ENCODE measurements at places on chromosomes 4 and X.

DNA sequence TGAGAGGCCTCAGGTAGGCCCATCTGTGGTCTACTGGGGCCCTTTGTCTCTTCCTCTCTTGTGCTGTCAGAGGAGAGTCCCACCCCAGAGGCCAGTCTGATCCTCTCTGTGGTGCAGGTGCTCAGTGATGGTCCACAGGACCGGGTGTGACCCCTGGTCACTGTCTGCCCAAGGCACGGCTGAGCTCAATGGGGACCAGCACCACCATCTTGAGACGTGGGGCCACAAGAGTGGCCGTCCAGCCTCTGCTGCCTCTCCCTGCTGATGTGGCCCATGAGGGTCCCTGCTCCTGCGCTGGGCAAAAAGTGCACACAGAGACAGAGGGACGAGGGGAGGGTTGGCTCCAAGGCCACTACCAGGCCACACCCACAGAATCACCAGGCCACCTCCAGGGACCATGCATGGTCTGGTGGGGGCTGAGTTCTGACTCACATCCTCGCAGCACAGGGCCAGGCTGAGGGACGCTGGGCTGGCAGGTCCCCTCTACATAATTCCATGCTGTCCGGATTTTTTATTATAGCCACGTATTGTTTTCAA, 88.3 kb downstream of the FAM53A start:
- no peak for DNase-seq

DNA sequence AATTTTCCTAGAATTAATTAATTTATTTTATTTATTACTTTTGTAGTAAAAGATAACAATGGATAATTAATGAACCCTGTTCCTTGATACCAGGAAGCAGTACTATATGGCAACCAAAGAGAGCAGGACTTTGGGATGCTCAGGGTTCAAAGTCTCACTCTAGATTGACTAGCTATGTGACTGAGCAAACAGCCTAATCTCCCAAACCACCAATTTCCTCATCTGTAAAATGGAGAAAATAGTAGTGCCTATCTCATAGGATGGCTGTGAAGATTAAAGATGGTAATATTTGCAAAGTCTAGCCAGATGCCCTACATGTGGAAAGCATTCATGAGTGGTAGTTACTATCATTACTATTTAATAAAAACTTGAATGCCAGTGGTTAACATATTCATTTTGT, 97.6 kb downstream of the PRDM5 start:
- no peak for DNase-seq

- no peak for DNase-seq
These were observed 262.5 kb upstream of the PCDH18 start for GRCh38 chr4:137794764-137795254.

DNA sequence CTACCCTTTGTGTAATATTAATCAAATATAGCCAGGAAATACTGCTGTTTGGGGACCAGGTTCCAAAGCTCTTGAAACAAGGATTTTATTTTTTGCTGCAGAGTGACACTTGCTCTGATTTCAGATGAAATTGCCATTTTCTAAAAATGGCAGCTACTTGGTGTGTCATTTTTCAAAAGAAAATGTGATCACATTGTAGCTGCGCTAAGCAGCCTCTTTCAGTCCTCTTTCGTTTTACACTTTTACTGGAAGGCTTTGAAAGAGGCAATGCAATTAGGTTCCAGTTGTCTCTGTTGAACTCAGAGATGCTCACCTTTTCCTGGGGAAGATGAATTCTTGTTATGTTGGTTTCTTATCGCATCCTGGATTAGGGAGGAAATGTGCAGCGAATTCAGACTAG, 85.1 kb downstream of the CT47B1 start:
- no peak for DNase-seq

- no peak for DNase-seq
These were observed at the start of gene RTL3 for GRCh38 chrX:78658845-78659744. Gene RTL3, minus strand, starts transcription at chrX:78659328. Its CDS starts 908 bp downstream, at chrX:78658420.

GRCh38 chr4:55016131-55016530, 109.3 kb downstream of the KDR start:
- no peak for DNase-seq

- DNase-seq, result no peak
These were observed 509.3 kb downstream of the CENPC start for GRCh38 chr4:67035986-67036385.

DNA sequence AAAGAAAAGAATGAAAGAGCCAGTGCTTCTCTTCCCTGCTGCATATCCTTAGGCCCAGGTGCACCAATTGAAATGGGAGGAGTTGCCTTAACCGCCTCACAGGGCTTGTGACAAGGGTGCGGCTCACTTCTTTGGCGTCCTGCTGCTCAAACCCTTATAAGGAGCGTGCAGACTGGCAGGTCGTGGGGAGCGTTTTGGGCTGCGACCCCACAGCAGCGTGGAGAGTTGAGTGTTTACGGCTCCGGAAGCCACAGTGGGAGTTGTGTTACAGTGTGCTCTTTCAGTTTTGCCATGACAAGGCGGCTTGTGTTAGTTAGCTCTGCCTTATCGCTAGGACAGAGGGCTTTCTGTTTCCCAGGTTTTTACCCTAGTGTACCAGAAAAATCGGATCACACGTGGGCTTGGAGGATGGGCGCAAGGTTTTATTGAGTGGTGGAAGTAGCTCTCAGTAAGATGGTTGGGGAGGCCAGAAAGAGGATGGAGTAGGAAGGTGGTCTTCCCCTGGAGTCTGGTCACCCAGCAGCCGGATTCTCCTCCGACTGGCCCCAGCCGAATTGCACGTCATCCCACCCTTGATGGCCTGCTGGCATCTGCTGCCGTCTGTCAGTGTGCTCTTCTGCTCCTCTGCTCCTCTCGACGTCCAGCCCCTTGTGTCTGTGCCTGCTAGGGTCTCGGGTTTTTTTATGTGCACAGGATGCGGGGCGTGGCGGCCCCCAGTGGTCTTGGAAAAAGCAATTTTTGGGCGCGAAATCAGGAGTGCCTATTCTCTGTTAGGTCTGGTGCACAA, 718.9 kb downstream of the ARAP2 start:
- DNase-seq, result no peak

GRCh38 chr4:41102414-41103092, 111.8 kb downstream of the APBB2 start:
- no peak for DNase-seq

GRCh38 chr4:98659741-98660462, 1.5 kb upstream of the TSPAN5 start:
- DNase-seq, result no peak

DNA sequence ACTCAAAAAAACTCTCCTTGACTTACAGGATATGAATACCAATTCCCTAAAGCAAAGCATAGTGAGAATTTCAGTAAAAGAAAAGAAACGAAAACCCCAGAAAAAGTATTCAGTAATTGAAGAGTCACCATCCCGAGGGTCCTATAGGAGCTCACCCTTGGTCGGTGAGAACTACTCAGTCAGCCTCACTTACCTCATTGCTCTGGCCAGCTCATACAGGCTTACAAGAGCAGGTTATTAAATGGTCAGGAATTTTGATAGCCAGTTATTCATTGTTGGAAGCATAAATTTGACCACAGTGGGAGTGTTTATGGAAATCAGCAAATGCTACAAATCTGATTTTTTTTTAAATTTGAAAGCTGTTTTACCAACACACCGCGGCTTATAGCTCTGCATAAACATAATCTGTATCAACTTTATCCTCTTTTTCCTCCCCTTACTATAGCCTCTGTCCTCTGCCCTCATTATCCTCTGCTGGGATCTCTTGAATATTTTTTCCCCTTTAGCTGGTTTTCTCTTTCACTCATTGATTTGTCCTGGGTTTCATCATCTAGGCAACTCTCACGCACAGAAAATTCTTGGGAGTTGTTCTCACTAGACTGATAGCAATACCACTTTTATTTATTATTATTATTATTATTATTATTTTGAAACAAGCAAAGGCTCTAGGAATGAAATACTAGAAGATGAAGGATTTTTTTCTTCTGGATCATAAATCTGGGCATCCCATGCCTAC, 11.0 kb upstream of the CXCL2 start:
- DNase-seq, result no peak

- no peak for DNase-seq
These were observed 626.9 kb downstream of the ANKRD50 start for GRCh38 chr4:124085561-124086180.

DNA sequence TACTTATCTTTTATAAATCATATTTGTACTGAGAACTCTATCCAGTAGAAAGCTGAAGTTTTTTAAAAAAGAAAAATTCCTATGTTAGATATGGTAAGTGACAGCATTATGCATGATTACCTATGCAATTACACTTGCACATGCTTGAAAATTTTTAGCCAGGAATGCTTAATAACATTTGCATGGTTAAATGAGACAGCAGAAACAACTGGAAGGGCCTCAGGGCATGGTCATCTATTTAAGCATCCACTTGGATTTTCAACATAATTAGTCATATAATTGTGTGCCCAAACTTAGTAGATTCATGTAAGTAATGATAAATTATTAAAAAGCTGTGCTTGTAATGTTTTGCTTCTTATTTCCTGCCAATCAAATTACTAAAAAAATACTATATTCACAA, 151.9 kb downstream of the TTC29 start:
- no peak for DNase-seq

DNA sequence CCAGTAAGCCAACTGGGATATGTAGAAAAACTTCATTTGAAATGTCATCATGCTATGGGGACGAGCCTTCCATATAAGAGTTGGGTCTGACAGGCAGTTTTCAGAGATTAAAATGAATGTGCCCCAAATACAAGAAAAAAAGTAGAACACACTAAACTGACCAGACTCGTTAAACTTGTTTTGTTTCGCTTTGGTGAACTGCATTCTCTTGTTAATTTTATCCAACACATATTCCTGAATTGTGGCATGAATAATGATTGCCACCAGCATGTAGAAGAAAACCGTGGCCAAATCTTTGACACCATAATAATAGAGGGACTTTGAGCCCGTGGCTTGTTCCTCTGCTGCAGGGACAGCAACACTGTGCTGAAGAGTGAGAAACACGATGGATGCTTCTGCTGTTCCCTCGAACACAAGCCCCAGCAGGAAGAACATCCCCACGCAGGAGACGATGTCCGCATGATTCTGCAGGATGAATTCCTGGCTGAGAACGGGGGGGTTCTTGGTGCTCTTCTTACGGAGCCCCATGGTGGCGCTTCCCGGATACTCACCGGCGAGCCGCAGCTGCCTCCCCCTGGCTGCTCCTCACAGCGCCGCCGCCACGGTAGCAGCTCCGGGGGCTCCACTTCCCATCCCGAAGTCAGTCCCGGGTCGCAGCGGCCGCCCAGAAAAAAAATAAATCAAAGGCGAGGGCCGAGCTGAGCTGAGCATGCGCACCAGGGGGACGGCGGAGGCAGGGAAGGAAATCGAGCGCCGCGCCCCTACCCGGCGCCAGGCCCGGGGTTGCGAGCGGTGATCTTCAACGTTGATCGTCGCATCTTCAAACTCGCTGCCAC, at the start of gene TRAM1L1:
TSS of gene TRAM1L1 (minus strand) at position 711 of the 836 bp plus-strand sequence. CDS start at position 528, 183 bp downstream.
- DNase-seq, result no peak

- no peak for DNase-seq
These were observed 6.9 kb upstream of the FGF16 start for GRCh38 chrX:77440330-77440729.

DNA sequence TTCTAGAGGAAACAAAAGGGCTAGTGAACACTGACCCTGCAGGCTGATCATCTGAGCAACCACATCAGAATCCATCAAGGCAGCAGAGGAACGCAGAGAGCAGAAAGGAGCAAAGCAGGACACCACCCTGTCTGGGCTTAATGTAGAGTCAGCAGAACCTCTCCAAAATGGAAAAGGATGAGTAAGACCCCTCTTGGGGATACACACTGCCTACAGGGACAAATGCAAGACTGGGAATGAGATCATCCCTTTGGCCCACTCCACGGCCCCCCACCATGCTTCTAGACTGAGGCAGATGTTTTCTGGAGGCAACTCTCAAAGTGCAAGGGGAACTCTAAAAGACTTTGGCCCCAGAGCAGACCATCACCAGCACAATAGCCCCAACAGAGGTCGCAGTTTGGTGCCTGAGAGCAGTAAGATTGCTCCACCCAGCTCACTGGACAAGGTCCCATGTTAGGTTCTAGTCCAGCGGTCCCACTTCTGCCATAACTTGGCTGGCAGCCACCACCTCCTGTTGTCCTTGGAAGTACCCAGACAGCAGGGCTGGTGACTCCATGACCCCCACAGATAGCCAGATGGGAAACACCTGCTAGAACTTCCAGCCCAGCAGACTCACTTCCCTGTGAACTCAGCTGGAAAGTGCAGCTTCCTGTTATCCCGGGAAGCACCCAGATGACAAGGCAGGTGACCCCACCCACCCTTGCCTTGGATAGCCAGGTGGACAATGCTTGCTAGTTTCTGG, 372.7 kb downstream of the INPP4B start:
- DNase-seq, result no peak

GRCh38 chrX:54926978-54927377, 6.4 kb downstream of the TRO start:
- no peak for DNase-seq

DNA sequence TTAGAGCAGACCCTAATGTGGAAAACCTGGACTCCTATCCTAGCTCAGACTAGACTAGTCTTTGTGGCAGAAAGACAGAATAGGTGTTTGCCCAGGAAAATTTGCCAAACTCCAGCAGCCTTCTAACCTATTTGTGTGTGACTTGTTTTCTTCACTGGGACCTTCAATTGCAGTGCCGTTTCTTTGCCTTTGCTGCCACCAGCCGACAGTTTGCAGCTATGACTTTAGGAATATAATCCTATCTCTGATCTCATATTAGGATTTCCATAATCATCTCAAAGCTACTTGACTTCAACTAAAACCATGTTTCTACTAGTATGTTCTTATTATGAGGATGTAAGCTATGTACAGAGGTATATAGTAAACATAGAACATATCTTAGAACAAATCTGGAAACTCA, 60.2 kb upstream of the PGAM4 start:
- DNase-seq, result no peak

DNA sequence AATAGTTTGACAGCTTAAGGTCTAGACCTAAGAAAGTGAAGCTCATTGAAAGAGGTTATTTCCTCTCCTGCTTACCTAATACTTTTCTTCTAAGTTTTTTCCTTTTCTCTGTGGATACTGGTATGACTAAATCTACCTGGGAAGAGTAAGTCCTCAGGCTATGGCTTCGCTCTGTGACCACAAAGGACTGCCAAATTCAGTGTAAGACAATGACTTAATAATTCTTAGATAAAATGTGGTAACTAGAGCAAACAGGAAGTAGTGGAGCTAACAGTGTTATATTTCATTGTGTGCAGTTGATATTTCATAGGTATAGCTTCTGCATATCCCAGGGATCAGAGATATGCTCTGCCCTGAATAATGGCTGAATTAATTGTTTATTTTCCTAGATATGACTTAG, 418.9 kb downstream of the CCSER1 start:
- no peak for DNase-seq

GRCh38 chr4:155765149-155765548, 6.3 kb downstream of the GUCY1B1 start:
- no peak for DNase-seq

- DNase-seq, result no peak
These were observed 245.3 kb downstream of the AFAP1 start for GRCh38 chr4:7694324-7694723.

GRCh38 chrX:45751156-45751555, 550.5 kb upstream of the DIPK2B start:
- no peak for DNase-seq
